ENCODE measurements at places on chromosomes 12 and 14.

DNA sequence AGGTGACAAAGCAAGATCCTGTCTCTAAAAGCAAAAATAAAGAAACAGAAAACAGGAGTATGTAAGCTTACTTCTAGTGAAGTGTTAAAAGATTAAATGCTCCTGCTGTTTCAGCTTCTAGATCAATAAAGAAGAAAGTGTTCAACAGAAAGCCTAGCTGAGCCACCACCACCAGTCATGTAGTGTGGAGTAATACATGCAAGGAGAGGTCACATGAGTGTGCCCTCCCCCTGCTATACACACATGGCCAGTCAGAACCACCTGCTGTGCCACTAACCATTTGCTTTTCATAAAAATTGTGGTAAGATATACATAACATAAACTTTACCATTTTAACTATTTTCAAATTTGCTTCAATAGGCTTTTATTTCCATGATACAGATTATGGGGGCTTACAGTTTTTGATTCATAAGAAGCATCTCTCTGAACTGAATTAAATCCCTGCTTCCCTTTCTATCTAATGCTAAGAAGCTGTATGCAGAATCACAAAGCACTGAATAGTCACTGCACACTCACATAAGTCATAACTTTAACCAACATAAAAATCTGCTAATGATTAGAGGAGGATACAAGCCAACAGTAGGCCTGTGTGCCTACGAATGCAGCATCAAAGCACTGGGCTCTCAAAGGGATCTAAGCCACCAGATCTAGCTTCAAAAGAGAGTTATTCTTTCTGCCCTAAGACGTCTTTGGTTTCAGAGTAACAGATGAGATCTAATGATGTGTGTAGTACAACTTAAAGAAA lies 515.5 kb downstream of the C12orf50 start:
- no peak for DNase-seq

DNA sequence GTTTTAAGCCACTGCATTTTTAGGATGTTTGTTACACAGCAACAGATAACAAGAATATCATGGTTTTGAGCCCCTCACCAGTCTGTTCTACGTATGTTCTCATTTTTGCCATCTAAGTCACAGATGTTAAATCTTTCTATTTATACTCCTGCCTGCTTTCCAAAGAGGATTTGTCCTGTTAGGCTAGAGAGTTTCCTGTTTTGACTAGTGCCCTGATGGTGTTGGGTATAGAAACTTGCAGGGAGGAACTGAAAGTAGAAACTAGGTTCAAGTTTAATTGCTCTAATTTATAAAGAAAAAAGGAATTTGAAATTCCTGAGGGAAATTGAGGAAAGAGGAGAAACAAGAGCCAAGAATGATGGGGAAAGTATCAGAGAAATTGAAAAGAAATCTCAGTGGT lies 74.4 kb upstream of the COCH start:
- no peak for DNase-seq

DNA sequence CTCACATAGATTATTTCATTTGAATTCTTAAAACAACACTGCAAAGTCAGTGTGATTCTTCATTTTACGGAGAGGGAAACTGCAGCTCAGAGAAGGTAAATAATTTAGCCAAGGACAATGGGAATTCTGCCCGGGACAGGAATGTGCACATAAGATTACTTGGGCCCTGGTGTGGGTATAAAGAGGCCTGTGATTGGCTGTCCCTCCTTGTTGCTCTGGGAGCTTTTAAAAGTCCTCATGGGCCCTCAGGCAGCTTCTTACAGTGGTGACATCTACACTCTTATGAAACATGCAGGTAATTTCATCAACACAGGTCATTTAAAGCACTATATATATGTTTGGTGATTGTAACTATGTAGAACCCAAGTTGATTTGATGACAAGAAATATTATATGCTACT lies 100.3 kb downstream of the ESR2 start:
- DNase-seq = no peak

DNA sequence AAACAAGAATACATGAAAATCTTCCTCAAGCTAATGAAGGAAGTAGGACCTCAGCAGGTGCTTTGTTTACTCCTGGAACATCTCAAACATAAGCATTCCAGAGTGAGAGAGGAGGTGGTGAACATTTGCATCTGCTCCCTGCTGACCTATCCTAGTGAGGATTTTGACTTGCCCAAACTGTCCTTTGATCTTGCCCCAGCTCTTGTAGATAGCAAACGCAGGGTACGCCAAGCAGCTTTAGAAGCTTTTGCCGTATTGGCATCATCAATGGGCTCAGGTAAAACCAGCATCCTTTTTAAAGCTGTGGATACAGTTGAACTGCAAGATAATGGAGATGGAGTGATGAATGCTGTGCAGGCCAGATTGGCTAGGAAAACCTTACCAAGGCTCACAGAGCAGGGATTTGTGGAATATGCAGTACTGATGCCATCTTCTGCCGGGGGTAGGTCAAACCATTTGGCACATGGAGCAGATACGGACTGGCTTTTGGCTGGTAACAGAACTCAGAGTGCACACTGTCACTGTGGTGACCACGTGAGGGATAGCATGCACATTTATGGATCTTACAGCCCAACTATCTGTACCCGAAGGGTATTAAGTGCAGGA lies 1.9 kb downstream of the TOGARAM1 start:
- peak; percentile 1 for DNase-seq

DNA sequence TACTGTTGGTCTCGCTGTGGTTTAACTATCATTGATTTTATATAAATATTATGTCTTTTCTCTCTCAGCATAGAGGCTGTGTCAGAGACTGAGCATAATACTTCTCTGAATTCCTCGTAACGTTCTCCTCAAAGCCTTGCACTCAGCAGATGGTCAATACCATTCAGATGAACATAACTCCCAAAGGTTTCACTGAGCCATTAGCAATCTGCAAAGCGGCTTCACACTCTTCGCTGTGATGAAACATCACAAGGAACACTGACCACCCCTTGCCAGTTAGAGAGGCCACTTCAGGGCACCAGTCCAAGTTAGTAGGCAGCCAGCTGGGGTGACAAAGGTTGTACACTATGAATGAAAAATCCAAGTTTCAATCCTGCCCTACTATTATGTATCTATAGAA lies 30.1 kb upstream of the STON2 start:
- no peak for DNase-seq

GRCh38 chr12:124709722-124710687 lies 142.6 kb upstream of the NCOR2 start:
- DNase-seq = no peak

GRCh38 chr14:49594347-49595091 lies 4.2 kb upstream of the LRR1 start:
- no peak for DNase-seq

DNA sequence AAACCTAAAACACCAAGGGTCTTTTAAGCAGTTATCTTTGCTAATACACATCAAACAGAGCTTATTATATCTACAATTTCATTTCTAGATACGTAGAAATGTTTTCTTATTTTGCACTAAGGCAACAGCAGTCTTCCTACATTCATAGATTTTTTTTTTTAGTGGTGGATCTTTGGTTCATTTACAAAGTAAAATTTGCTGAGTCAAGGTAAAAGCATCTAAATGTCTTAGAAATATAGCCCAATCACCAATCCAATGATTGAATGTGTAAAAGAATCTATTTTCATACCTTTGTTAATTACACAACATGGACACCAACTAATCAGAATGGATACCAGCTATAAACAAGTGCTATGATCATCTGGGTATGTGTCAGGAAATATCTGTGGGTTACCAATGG lies 272.2 kb upstream of the TMPO start:
- no peak for DNase-seq

- no peak for DNase-seq
These were observed 308.8 kb upstream of the SYT1 start for GRCh38 chr12:78555802-78556201.

DNA sequence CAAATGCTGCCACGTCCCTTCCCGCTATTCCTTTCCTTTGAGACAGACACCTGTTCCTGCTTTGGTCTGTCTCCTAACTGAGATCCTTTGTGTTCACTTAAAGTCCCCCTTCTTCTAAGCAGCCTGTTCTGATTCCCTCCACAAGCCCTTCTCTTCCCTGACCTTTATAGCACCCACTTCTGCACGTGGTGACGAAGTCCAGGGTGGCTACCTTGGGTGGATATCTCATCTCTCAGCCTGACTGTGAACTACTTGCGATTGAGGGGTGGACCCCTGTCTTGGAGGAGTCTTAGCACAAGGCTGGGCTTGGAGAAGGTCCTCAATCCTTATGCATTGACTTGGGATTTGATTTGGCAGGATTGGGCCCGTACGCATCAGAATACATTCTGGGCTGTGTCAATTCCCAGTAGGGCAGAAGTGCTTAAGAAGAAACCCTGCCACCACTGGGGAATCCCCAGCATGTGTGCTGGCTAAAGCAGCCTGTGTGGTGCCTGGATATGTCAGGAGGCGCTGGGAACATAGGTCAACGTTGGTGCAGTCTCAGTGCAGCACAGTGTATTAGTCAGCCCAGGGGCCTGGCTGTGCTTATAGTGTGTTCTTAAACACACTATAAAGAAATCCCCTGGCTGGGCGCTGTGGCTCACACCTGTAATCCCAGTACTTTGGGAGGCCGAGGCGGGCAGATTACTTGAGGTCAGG lies 23.6 kb downstream of the KRT80 start:
- DNase-seq = no peak

DNA sequence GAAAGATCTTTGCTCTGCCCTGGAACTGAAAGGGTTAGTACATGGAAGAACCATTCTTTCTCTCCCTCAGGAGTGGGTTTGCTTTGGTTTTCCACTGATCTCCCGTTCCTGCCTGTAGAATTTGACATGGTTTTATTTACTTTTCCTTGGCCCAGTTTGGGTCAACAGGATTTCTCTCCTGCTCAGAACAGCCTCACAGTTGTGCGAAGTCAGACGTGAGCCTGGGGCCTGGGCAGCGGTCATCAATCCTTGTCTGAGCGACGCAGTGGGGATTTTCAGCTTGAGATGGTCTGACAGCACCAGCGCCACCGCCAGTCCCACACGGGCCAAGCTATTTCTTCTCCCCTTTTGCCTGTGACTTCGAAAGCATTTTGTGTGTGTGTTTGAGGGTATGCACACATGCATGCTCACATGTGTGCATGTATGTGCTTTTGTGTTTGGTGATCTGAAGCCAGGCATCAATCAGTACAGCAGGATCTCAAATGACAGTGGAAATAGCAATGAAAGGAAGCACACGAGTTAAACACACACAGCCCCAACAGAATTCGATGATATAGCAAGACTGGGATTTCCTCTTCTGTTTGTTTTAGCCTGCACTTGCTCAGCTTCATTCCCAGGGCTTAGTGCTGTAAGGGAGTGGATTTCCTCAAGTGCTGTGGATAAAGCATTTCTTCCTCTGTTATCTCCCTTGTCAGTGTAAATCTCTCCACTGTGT lies 58.3 kb downstream of the SMOC1 start:
- no peak for DNase-seq

GRCh38 chr12:49983892-49984291 lies 11.1 kb downstream of the AQP6 start:
- DNase-seq = no peak

GRCh38 chr14:95041477-95042020 lies 115.8 kb downstream of the DICER1 start:
- no peak for DNase-seq

GRCh38 chr14:28482251-28483040 lies 284.1 kb upstream of the FOXG1 start:
- no peak for DNase-seq

DNA sequence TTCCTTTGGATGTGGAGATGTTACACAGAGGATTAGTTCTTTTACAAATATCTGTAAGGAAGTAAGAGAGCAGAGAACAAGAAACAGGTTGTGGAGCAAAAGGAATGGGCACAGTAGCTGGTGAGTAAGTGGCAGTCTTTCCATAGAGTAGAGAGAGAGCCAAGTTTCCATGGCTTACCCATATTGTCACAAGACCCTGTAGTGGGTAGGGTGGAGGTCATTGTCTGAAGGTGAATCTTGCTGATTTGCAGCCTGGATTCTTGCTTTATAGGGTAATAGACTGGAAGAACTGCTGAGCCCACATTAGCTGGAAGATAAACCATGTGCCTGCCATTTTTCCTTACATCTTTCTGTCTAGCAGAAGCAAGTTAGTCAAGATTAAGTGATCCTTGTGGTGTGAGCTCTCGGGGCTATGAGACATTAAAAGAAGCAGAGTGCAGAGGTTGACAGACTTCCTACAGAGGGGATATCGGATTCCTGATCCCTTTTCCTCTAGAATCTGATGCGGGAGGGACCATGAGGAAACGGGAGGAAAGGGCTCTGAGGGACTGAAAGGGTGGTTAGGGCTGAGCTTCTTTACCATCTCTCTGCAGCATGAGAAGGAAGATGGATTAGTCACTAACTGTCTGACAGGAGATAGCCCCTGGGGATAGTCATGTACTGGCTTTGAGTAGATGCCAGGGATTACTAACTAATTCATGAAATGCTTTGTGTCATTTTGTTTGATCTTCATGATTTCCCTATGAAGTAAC lies 44.0 kb upstream of the LRTM2 start:
- no peak for DNase-seq

- no peak for DNase-seq
These were observed 174.3 kb upstream of the KRR1 start for GRCh38 chr12:75685617-75686225.

DNA sequence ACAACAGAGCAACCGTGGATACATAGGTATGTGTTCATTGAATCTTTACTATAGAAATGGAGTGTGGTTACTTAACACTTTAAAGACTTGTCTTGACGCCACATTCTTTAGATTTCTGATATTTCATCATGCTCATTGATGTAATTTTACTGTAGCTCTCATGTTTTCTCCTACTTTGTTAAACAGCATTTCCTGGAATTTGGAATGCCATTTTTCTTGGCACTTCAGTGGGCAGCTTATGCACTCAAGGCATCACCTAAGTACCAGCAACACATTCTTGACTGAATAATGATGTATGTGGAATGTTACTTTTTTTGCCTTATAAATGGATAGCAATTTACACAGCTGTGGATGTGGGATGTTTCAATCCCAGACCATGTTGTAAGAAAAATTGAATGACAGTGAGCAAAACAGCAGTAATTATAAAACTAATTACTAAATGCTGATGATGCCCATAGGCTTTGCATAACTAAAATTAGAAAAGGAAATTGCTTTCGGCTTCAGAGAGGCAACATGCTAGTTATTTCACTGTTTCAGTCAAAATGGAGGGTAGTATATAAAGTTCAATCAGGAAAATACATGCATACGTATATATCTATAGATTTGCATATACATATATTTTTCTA lies 298.5 kb downstream of the NPAS3 start:
- DNase-seq = no peak

- peak; percentile 67 for DNase-seq
These were observed at the start of gene MTA1 for GRCh38 chr14:105419195-105420091. MTA1 (plus strand) TSS chr14:105419827; CDS start chr14:105420036, 209 bp downstream.

DNA sequence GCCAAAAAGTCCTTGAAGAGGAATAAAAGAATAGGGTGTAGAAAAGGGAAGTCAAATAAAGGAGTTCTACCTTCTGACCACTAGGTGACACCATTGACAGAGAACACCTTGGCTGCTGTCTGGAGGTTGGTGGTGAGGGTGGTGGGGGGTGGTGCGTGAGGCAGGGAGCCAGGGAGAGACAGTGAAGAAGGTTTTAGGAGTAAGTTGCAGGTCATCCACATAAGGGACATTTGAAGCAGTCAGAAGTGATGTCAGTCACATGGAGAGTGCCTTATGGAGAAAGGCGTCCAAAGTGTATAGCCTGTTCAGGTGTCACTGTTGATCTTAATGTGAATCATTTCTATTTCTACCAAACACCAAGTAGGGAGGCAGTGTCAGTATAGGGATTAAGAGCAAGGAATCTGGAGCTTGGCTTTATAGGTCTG lies 279.3 kb upstream of the DDHD1 start:
- DNase-seq = no peak

All from CD4-positive, alpha-beta T cell treated with Interleukin-6 for 4 hours (primary cell).